ENCODE measurements at places on chromosomes 11 and 22.

DNA sequence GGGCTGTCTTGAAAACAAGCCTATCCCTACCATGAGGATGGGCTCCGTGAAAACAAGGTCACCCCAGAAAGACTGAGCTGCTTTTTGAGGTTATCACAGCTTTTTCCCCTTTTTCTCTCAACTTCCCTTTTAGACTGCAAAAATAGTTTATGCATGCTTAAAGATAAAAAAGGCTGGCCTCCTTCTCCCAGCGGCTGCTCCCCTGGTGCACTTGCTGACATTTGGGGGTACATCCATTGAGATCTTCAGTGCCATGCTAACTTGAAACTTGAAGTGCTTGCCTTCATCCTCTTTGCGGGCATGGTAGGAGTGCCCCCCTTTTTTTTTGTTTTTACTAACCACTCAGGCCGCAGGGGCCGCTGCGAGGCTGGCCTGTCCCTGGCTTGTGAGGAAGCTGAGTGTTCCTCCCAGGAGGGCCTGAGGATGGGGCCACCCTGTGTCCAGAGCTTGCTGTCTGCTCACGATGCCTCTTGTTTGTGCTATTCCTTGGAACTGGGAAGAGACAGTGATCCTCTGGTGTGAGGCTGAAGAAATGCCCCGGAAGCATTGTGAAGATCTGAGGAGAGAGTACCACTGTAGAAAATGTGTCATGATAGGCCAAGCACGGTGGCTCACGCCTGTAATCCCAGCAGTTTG is 2.2 kb downstream of the TANGO2 start:
- no peak for DNase-seq

- DNase-seq = no peak
These were observed 764.2 kb downstream of the BRD1 start for GRCh38 chr22:49063545-49063890.

DNA sequence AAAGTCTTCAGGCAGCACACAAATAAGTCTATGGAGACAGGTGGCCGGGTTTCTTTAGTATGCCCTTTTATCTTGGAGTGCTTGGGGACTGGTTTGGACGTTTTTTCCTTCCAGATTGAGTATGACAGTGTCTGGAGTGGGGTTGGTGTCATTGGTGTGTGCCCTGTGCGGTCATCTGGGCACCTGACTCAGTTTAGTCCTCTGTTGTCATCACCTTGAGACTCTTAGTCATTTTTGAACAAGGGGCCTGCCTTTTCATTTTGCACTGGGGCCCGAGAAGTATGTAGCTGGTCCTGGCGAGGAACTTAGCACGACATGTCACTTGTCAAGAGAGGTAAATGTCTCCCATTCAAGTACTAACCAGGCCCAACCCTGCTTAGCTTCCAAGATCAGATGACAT is 27.2 kb upstream of the MYO18B start:
- DNase-seq = no peak

- no peak for DNase-seq
These were observed 4.8 kb downstream of the RPS3 start for GRCh38 chr11:75403983-75404658.

DNA sequence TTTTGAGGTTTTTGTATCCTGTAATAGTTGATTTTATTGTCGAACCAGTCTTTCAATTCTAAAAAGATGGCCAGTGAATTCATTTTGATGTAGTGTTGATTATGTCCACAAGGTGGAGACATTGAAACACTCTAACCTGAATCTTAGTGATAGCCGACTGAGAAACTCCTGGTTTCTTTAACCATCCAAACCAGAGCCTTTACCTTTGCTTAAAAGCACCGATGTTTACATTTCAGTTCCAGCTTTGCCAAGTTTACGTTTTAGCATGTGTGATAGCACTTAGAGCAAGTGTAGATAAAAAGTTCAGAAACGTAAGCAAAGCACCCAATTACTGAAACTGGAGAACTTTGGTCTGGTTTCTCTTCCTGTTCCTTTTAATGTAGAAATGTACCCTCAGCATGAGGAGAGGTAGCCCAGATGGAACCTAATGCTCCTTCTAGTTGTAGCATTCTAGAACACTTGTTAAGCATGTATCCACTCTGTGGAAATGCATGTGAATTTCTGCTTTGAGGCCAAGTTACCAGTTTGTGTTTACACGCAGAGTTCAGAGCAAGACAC is 208.6 kb downstream of the DBX1 start:
- no peak for DNase-seq

- DNase-seq = no peak
These were observed 488.3 kb downstream of the INSC start for GRCh38 chr11:15602785-15603567.

DNA sequence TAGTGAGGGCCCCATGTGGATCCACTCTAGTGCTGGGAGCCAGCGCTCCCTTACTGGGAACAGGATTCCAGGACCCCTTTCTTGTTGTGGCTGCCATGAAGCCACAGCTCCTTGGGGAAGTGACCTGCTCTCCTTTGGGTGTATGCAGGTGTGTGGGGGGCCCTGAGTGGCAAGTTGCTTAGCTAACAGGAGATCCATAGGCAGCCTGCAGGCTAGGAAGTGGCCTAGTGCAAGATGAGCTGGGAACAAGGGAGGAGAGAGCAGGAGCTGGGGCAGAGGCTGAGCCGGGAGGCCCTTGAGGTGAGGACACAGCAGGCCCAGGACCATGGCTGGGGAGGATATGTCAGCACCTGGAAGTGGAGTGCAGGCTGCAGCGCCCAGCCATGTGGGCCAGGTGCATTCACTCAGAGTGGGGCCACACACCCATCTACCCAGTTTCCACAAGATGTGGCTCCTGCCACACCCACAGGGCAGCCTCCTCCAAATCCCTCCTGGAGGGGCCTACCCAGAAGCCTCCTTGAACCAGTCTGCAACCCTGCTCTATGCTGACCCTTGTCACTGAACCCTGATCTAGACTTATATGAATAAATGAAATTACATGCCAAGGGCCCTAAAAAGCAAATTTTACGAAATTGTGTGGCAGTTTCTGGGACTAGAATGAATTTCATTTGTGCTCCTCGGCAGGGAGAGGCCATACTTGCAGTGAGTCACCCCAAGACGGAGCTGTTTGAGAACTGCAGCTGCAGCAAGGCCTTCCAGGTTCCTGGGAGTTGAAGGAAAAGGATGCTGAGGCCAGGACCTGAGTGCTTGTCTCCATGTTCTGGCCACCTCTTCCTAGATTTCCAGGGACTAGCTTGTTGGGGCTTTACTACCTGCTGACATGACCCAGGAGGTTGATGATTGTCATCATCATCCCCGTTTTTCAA is 3.2 kb downstream of the THAP7 start:
- no peak for DNase-seq

DNA sequence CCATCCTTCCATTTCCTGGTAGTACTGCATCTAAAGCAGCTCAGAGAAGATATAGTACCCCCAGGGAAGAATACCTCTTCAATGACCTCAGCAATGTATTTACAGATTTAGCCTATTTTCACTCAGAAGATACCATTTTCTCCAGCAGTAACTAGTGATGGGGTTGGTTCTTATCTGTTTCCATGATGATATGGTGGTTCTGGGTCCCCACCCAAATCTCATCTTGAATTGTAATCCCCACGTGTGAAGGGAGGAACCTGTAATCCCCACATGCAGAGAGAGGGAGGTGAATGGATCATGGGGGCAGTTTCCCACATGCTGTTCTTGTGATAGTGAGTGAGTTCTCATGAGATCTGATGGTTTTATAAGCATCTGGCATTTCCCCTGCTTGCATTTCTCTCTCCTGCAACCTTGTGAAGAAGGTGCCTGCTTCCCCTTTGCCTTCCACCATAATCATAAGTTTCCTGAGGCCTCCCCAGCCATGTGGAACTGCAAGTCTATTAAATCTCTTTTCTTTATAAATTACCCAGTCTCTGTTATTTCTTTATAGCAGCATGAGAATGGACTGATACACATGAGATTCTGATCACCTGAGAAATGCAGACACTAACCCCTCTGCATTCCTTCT is 139.2 kb downstream of the CCDC81 start:
- no peak for DNase-seq

All from stimulated activated CD8-positive, alpha-beta memory T cell treated with anti-CD3 and anti-CD28 coated beads, Interleukin-4, amount 100 ng/mL, for 4 hours (primary cell).